ENCODE measurements at places on chromosomes 4 and X. TPM values are rescaled to one million over a fixed set of nuclear protein-coding genes. Genes with fewer than 3 reads are reported as not detected.

Gene TEC
- 0.20 TPM for total RNA-seq

Gene HSD17B13
- 0.13 TPM for total RNA-seq

Gene DGKK
- not detected for total RNA-seq

Gene CSAG3
- not detected for total RNA-seq

Gene TMPRSS11D
- total RNA-seq: not detected

Gene KLHL4
- total RNA-seq: 6.2 TPM

Gene GAGE12F
- total RNA-seq: not detected

Gene GIMD1
- total RNA-seq: not detected

Gene SPARCL1
- 0.17 TPM for total RNA-seq

Gene DCLK2
- total RNA-seq: 14.2 TPM

Gene MAGEA10
- total RNA-seq: not detected

Gene MND1
- 0.79 TPM for total RNA-seq

Gene PLP1
- 0.46 TPM for total RNA-seq

Gene NXT2
- 6.8 TPM for total RNA-seq

Gene MMRN1
- 1.4 TPM for total RNA-seq

Gene GALNTL6
- not detected for total RNA-seq

Gene FMR1NB
- not detected for total RNA-seq

Gene PRSS12
- 16.6 TPM for total RNA-seq
